Chondrocyte (in vitro differentiated cells): ENCODE measurements at places on chromosomes 11 and 22. TPM values are rescaled to one million over a fixed set of nuclear protein-coding genes. Genes with fewer than 3 reads are reported as not detected.

Gene MLC1
- total RNA-seq: 0.38 to 0.77 TPM (median 0.50 TPM) in 3 replicates

Gene OTOG
- total RNA-seq: 0.08 to 0.82 TPM in 2 of 3 replicates, not detected in the other

Gene TIMM10
- 37.5 to 61.6 TPM (median 43.2 TPM) in 3 replicates for total RNA-seq

Gene F2
- total RNA-seq: 0.25 TPM in 1 of 3 replicates, not detected in the others

DNA sequence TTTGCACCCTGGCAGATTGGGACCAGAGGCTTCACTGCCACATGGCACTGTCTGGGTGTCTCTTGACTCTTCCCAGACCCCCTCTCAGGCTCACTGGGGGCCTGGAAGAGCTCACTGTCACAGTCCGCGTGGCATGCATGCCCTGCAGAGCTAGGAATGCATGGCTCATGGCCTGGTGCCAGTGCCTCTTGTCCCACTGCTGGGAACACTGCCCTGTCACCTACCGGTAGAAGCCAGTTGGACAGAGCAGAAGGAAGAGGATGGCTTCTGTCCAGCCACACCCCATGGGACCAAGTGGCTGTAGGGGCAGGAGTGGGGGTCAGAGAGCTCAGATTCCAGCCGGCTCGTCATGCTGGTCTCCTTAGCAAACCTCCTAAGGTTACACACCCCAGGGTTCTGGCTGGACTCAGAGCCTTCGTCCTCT, 29.7 kb downstream of the MB start:
- H3K27me3 ChIP-seq: no peaks in the 10 kb centered on the region
- peak overlapping the region; percentile 63 for H3K27ac ChIP-seq
- no peak overlapping the region for H3K4me3 ChIP-seq
- no peaks in the 10 kb centered on the region for H3K36me3 ChIP-seq
- no peak for DNase-seq
- peaks cover 27% of the 10 kb centered on the region for H3K4me1 ChIP-seq

GRCh38 chr22:47121791-47122190, 359.3 kb downstream of the TBC1D22A start:
- no peak overlapping the region for H3K27ac ChIP-seq
- peaks cover 2% of the 10 kb centered on the region for H3K36me3 ChIP-seq
- no peak overlapping the region for H3K4me3 ChIP-seq

DNA sequence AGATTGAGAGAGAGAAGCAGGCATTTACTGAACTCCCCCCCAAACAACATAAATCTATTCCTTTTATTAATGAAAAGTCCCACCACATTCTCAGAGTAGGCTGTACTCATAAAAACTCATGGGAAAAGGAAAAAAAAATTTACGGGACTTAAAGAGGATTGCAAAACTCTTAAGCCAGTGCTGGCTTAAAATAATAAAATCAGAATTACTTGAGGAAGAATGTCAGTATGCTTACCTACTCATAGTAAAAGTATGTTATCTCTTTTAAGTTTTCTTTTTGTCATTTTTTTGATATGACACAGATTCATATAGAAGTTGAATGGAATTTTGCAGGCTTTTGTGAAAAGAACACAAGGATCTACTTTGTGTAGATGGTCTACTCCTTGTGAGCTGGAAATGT, 126.3 kb downstream of the LUZP2 start:
- no peaks in the 10 kb centered on the region for H3K27me3 ChIP-seq
- peaks cover 14% of the 10 kb centered on the region for H3K4me1 ChIP-seq
- H3K4me3 ChIP-seq: no peak overlapping the region
- DNase-seq: no peak
- H3K27ac ChIP-seq: no peak overlapping the region
- H3K36me3 ChIP-seq: no peaks in the 10 kb centered on the region

- H3K4me3 ChIP-seq: no peak overlapping the region
- no peak for DNase-seq
- H3K36me3 ChIP-seq: no peaks in the 10 kb centered on the region
- H3K27me3 ChIP-seq: no peaks in the 10 kb centered on the region
- peak overlapping the region; percentile 84 for H3K27ac ChIP-seq
- H3K4me1 ChIP-seq: peaks cover 31% of the 10 kb centered on the region
These were observed 242.6 kb upstream of the FAT3 start for GRCh38 chr11:91981995-91982394.

GRCh38 chr11:131767421-131767820, 397.0 kb downstream of the NTM start:
- peaks cover 2% of the 10 kb centered on the region for H3K27me3 ChIP-seq
- no peak overlapping the region for H3K4me3 ChIP-seq
- peaks cover 21% of the 10 kb centered on the region for H3K4me1 ChIP-seq
- no peak overlapping the region for H3K27ac ChIP-seq
- DNase-seq: no peak
- H3K36me3 ChIP-seq: no peaks in the 10 kb centered on the region

DNA sequence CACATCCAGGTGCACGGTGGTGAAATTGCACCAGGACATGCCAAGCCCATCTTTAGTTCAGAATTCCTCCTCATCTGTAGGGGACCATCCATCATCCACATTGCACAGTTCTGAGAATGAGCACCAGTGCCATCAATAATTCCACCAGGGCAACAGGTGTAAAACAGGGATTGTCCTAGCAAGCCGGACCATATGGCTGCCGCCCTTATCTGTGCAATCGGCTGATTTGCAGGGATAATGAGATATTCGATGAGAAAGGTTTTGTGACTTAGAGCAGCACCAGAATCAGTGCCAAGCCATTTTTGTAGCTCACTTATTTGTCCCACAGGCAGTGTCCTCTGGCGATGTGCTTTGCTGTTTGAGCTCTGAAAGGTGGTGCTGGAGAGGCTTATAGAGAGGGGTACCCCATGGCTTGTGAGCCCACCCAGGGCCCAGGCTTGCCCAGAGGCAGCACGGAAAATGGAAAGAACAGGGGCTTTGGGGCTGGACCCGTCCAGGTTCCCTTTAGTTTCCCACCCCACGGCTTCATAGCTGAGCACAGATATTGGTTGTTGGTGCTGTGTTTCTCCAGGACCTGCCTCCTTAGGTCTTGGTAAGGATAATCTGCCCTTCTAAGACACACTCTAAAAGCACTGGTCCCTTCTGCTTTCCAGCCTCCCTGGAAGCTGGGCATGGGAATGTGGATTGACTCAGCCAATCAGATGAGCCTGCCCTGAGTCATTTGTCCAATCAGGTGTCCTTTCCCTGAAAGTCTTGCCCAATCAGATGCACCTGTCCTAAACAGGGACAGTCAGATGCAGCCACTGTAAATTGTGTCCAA, 84.0 kb upstream of the SHANK2 start:
- peaks cover 71% of the 10 kb centered on the region for H3K27me3 ChIP-seq
- no peaks in the 10 kb centered on the region for H3K4me1 ChIP-seq
- H3K27ac ChIP-seq: peak overlapping the region; percentile 32
- no peaks in the 10 kb centered on the region for H3K36me3 ChIP-seq
- DNase-seq: no peak

DNA sequence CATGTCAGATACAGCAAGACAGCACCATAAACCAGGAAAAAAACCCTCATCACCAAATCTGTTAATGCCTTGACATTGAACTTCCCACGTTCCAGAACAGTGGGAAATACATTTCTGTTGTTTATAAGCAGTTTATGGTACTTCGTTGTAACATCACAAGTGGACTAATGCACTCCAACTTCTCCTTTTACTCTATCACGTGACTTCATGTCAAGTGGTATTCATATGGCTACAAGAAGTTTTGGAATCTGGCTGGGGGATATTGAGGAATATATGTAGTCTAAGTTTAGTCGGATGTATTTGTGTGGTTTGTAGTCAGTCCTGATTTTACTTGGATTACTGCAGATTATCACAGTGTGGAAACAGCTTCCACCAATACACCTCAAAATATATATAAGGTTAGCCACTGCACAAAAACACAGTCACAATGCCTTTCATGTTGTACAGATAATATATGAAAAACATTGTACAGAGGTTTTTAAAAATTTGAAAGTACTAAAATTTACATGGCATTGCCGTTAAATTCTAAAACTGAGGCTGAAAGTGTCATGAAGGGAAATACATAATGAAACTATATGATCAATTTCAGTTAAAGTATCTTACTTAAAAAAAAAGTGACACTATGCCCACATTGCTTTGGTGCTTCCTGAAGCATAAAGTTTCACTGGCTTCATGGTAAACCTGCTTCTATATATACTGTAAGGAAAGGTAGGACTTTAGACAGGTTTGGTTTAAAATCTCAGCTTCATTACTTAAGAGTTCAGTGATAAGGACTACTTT, 134.1 kb downstream of the CASP12 start:
- no peak overlapping the region for H3K4me3 ChIP-seq
- no peaks in the 10 kb centered on the region for H3K4me1 ChIP-seq
- no peak overlapping the region for H3K27ac ChIP-seq
- no peak for DNase-seq

GRCh38 chr11:94303966-94304958, at the start of gene IZUMO1R:
Gene IZUMO1R, plus strand, starts transcription at chr11:94304580. Its CDS starts 1,057 bp downstream, at chr11:94305637.
- no peaks in the 10 kb centered on the region for H3K36me3 ChIP-seq
- H3K4me3 ChIP-seq: no peak within 1 kb of the TSS
- H3K27ac ChIP-seq: no peak within 1 kb of the TSS
- H3K4me1 ChIP-seq: peaks cover 13% of the 10 kb centered on the region
- DNase-seq: no peak

GRCh38 chr22:17806437-17806836, 32.2 kb upstream of the BID start:
- H3K36me3 ChIP-seq: peaks cover 23% of the 10 kb centered on the region
- no peak for DNase-seq
- H3K4me1 ChIP-seq: no peaks in the 10 kb centered on the region
- H3K27ac ChIP-seq: no peak overlapping the region
- no peak overlapping the region for H3K4me3 ChIP-seq

DNA sequence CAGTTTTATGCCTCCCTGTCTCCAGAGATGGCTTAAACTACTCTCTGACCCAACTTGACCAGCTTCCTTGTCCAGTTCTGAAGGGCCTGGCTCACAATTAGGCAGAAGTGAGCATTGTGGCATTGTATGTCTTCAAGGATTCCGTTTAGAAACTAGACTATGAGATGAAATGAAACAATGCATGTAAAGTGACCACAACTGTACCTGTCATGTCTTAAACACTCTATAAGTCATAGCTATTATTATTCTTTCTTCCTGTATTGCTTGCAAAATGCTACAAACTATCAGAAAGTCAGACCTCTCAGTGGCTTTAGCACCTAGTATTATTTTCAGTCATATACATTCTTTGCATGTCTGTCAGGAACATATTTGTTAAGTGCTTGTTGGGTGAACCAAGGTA, 127.9 kb upstream of the MTMR2 start:
- H3K4me1 ChIP-seq: peaks cover 62% of the 10 kb centered on the region
- H3K27me3 ChIP-seq: no peaks in the 10 kb centered on the region
- H3K4me3 ChIP-seq: no peak overlapping the region
- H3K36me3 ChIP-seq: no peaks in the 10 kb centered on the region
- no peak for DNase-seq

DNA sequence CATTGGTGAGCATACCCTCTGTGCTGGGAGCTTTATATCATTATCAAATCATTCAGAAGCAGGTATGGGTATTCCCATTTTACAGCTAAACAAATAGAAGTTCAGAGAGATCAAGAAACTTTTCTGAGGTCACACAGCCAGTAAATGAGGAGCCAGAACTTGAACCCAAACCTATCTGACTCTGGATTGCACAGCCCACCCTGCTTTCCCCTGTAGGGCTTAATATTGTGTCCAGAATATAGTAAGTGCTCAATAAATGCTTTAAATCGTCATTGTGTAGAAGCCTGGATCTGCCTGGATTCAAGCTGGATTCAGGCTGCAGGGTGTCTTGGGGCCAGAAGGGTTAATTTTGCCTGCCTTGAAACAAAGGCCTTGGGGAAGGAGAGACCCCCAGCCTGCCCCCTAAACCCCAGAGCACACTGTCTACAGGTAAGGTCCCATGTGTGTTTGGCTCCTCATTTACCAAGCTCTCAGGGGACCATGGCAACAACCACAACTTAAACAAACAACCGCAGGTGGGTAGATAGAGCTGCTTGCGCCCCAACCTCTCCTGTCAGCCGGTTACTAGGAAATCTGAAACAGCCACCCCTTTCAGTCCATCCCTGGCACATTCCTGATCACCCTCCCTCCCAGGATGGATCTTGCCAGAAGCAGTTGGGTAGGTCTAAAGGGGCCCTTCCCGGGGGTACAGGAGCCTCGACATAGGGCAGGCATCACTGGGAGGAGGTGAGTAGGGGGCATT, 3.0 kb upstream of the SEC14L3 start:
- no peak overlapping the region for H3K27ac ChIP-seq
- H3K4me3 ChIP-seq: no peak overlapping the region
- H3K36me3 ChIP-seq: no peaks in the 10 kb centered on the region
- DNase-seq: peak; percentile 42
- H3K27me3 ChIP-seq: peaks cover 32% of the 10 kb centered on the region
- no peaks in the 10 kb centered on the region for H3K4me1 ChIP-seq

GRCh38 chr11:75182664-75183063, 31.8 kb downstream of the SLCO2B1 start:
- no peak overlapping the region for H3K27ac ChIP-seq
- H3K4me3 ChIP-seq: no peak overlapping the region
- no peaks in the 10 kb centered on the region for H3K36me3 ChIP-seq
- H3K27me3 ChIP-seq: peaks cover 10% of the 10 kb centered on the region
- peak; percentile 32 for DNase-seq

GRCh38 chr11:128632141-128632791, 44.9 kb upstream of the ETS1 start:
- H3K4me3 ChIP-seq: no peak overlapping the region
- H3K4me1 ChIP-seq: peaks cover 22% of the 10 kb centered on the region
- no peaks in the 10 kb centered on the region for H3K27me3 ChIP-seq
- DNase-seq: no peak
- H3K27ac ChIP-seq: no peak overlapping the region

DNA sequence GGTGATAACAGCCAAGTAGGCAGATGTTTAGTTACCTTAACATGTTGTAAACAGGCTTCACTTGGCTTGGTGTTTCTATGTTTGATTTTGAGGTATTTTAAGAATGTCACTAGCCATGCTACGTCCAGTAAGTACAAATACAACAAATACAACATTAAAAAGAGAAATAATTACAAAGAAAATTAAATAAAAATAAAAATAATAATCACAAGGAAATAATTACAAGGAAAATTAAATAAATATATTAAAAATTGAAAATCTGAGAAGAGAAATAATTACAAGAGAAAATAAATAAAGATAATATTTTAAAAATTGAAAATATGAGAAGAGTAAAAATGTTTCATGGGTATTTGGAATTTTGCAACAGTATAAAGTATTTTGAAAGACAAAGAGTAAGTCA, 103.9 kb downstream of the GUCY1A2 start:
- no peak overlapping the region for H3K27ac ChIP-seq
- DNase-seq: no peak
- no peak overlapping the region for H3K4me3 ChIP-seq
- no peaks in the 10 kb centered on the region for H3K27me3 ChIP-seq

GRCh38 chr11:129427816-129428406, 52.3 kb downstream of the BARX2 start:
- H3K27me3 ChIP-seq: peaks cover 18% of the 10 kb centered on the region
- H3K4me3 ChIP-seq: no peak overlapping the region
- H3K4me1 ChIP-seq: no peaks in the 10 kb centered on the region
- DNase-seq: no peak

GRCh38 chr11:13318498-13319295, 41.1 kb downstream of the BMAL1 start:
- no peak for DNase-seq
- H3K4me1 ChIP-seq: peaks cover 50% of the 10 kb centered on the region
- no peak overlapping the region for H3K27ac ChIP-seq
- H3K27me3 ChIP-seq: no peaks in the 10 kb centered on the region
